Activated T-helper 2 cell treated with anti-CD3 and anti-CD28 coated beads, Interferon-gamma antibody, Interleukin-2, Interleukin-4, amounts not matched to agents 10 μg/mL and 5 μg/mL and 100 μg/mL, durations not matched to agents 14 hours and 24 hours and 36 hours (primary cell): ENCODE measurements at places on chromosomes 3 and 15. TPM values are rescaled to one million over a fixed set of nuclear protein-coding genes. Genes with fewer than 3 reads are reported as not detected.

- no peaks in the 10 kb centered on the region for H3K27me3 ChIP-seq
- H3K27ac ChIP-seq: peak overlapping the region; percentile 3
- DNase-seq: no peak
- peaks cover 65% of the 10 kb centered on the region for H3K36me3 ChIP-seq
- H3K4me1 ChIP-seq: peaks cover 30% of the 10 kb centered on the region
Measured at GRCh38 chr3:47035645-47036044, 56.2 kb downstream of the NBEAL2 start.

The CCDC54 gene
- total RNA-seq: not detected in 2 replicates

- peaks cover 8% of the 10 kb centered on the region for H3K27me3 ChIP-seq
- no peaks in the 10 kb centered on the region for H3K36me3 ChIP-seq
- H3K27ac ChIP-seq: no peak overlapping the region
- H3K4me3 ChIP-seq: no peak overlapping the region
Measured at GRCh38 chr15:39889601-39890000, 30.5 kb downstream of the GPR176 start.

DNA sequence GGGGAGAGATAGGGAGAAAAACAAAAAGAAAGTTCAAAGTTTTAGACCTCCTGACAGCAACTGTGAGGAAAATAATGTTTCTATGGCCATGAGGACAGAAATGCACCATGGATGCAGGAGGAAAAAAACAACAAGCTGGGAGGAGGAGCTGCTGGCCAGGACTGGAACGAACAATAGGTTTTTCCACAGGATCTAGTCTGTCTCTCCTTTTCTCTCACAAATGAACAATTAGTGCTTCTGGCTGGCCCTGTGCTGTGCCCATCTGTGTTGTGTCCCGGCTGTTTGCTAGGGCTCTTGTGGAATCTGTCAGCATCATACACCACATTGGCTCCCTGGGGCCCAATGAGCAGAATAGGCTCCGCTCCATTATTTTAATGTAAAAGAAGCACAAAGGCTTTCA, 15.2 kb downstream of the GK5 start:
- no peak overlapping the region for H3K27ac ChIP-seq
- peaks cover 72% of the 10 kb centered on the region for H3K36me3 ChIP-seq
- DNase-seq: no peak
- no peak overlapping the region for H3K4me3 ChIP-seq

The CAMKV gene
- 0.39 and 0.46 TPM in 2 replicates for total RNA-seq

- H3K27ac ChIP-seq: no peak overlapping the region
- DNase-seq: no peak
- H3K4me1 ChIP-seq: peaks cover 35% of the 10 kb centered on the region
- no peaks in the 10 kb centered on the region for H3K27me3 ChIP-seq
Measured at GRCh38 chr3:186959029-186959624, 28.8 kb downstream of the ST6GAL1 start.

DNA sequence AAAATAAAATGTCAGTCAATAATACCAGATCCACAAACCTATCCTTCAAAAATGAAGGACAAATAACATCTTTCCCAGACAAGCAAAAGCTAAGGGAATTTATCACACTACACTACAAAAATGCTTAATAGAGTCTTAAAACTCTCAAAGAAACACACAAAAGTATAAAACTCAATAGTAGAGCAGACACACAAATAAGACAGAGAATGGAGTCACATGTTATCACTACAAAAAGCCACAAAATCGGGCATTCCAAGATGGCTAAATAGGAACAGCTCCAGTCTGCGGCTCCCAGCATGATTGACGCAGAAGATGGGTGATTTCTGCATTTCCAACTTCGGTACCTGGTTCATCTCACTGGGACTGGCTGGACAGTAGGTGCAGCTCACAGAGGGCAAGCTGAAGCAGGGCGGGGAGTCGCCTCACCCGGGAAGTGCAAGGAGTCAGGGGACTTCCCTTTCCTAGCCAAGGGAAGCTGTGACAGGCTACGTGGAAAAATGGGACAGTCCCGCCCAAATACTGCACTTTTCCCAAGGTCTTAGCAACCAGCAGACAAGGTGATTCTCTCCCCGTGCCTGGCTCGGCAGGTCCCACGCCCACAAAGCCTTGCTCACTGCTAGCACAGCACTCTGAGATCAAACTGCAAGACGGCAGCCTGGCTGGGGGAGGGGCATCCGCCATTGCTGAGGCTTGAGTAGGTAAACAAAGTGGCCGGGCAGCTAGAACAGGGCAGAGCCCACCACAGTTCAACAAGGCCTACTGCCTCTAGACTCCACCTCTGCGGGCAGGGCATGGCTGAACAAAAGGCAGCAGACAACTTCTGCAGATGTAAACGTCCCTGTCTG, 46.3 kb downstream of the SENP7 start:
- no peaks in the 10 kb centered on the region for H3K27me3 ChIP-seq
- H3K27ac ChIP-seq: peak overlapping the region; percentile 47
- DNase-seq: peak; percentile 15
- H3K4me3 ChIP-seq: no peak overlapping the region

- no peak overlapping the region for H3K4me3 ChIP-seq
- no peaks in the 10 kb centered on the region for H3K36me3 ChIP-seq
- no peak for DNase-seq
- H3K27ac ChIP-seq: no peak overlapping the region
- H3K27me3 ChIP-seq: no peaks in the 10 kb centered on the region
- H3K4me1 ChIP-seq: no peaks in the 10 kb centered on the region
Measured at GRCh38 chr3:147654827-147655226, 245.7 kb downstream of the ZIC1 start.

The GOLGA6L7 gene
- not detected in 2 replicates for total RNA-seq

The ANKUB1 gene
- not detected in 2 replicates for total RNA-seq

- peaks cover 14% of the 10 kb centered on the region for H3K27me3 ChIP-seq
- no peaks in the 10 kb centered on the region for H3K4me1 ChIP-seq
- H3K27ac ChIP-seq: no peak overlapping the region
- H3K4me3 ChIP-seq: no peak overlapping the region
Measured at GRCh38 chr15:70792171-70792573, 28.8 kb upstream of the UACA start.

GRCh38 chr15:75348034-75348561, 1.3 kb downstream of the NEIL1 start:
- peaks cover 14% of the 10 kb centered on the region for H3K27me3 ChIP-seq
- H3K4me3 ChIP-seq: no peak overlapping the region
- peaks cover 19% of the 10 kb centered on the region for H3K4me1 ChIP-seq
- no peak for DNase-seq

The TMF1 gene
- 35.7 and 38.9 TPM in 2 replicates for total RNA-seq

- H3K27ac ChIP-seq: peak overlapping the region; percentile 28
- no peak overlapping the region for H3K4me3 ChIP-seq
- H3K27me3 ChIP-seq: no peaks in the 10 kb centered on the region
- peaks cover 15% of the 10 kb centered on the region for H3K4me1 ChIP-seq
Measured at GRCh38 chr3:48708481-48708889, 8.5 kb downstream of the IP6K2 start.

The MTHFS gene
- total RNA-seq: 33.3 and 34.6 TPM in 2 replicates

GRCh38 chr15:70309716-70310115, 212.0 kb upstream of the TLE3 start:
- H3K36me3 ChIP-seq: no peaks in the 10 kb centered on the region
- DNase-seq: no peak
- H3K27ac ChIP-seq: no peak overlapping the region
- peaks cover 9% of the 10 kb centered on the region for H3K4me1 ChIP-seq
- peaks cover 30% of the 10 kb centered on the region for H3K27me3 ChIP-seq
- no peak overlapping the region for H3K4me3 ChIP-seq

The CHRM5 gene
- not detected in 2 replicates for total RNA-seq

The TGM5 gene
- total RNA-seq: 0.09 and 0.21 TPM in 2 replicates

DNA sequence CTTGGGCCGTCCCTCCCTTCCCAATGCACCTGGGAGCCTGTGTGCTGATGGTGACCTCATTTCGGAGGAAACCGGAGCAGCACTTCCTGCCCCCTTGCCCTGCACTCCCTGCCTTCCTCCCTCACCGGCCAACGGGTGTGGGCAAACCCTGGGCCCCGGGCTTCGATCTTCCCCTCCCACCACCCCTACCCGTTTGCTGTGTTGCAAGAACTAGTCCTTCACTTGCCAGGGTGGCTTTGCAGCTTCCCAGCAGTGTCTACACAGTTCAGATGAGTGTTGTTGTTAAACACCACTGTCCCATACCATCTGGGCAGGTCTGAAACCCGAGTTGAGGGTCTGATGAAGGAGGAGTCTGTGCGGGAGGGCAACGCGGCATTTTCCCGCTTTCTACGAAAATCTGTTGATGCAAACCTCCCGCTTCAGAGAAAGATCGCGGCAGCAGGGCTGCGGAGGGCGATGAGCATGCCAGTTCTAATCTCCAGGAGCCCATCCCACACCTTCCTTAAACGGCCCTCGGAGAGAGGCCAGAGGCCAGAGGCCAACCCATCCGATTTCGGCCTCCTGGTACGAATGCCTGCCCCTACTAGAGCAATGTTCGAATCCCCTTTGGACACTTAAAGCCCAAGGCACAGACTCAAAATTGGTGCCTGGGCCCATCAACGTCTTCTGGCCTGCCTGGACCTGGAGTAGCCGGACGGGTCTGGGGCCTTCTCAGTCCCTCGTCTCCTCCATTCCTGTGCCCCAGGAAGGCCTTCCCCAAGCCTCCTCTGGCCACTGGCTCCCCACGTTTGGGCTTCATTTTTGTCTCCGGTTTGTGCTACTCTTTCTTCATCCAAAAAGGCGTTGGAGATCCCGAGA, 35.7 kb upstream of the POLG start:
- peaks cover 82% of the 10 kb centered on the region for H3K27me3 ChIP-seq
- H3K27ac ChIP-seq: no peak overlapping the region
- peaks cover 3% of the 10 kb centered on the region for H3K4me1 ChIP-seq
- H3K36me3 ChIP-seq: no peaks in the 10 kb centered on the region
- H3K4me3 ChIP-seq: no peak overlapping the region
- no peak for DNase-seq

The NUP210 gene
- total RNA-seq: 143 and 148 TPM in 2 replicates

DNA sequence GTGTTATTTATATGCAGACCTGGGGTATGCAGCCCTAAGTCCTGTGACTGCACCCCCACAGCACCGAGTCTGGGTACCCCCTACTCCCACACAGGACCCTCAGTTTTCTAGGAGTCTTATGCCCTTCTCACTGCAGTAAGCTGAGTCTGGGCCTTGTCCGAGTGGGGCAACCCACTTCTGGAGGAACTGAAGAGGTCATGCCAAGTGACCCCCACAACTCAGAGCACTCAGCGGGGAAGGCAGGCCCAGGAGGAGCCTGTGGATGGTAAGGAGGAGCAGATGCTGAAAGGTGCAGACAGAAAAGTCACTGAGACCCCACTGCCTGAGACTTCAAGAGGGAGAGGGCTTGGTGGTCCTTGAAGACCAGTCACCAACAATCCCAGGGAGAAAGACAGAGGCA, 56.1 kb upstream of the FGD5 start:
- DNase-seq: no peak
- no peak overlapping the region for H3K4me3 ChIP-seq
- H3K27me3 ChIP-seq: no peaks in the 10 kb centered on the region

GRCh38 chr3:49158103-49158709, 7.9 kb downstream of the CCDC71 start:
- peak; percentile 49 for DNase-seq
- H3K4me1 ChIP-seq: peaks cover 2% of the 10 kb centered on the region
- peaks cover 11% of the 10 kb centered on the region for H3K36me3 ChIP-seq
- H3K27me3 ChIP-seq: no peaks in the 10 kb centered on the region
- H3K27ac ChIP-seq: no peak overlapping the region

- no peak overlapping the region for H3K27ac ChIP-seq
- H3K4me3 ChIP-seq: no peak overlapping the region
- H3K4me1 ChIP-seq: no peaks in the 10 kb centered on the region
Measured at GRCh38 chr15:69897061-69897460, 200.7 kb downstream of the TLE3 start.

DNA sequence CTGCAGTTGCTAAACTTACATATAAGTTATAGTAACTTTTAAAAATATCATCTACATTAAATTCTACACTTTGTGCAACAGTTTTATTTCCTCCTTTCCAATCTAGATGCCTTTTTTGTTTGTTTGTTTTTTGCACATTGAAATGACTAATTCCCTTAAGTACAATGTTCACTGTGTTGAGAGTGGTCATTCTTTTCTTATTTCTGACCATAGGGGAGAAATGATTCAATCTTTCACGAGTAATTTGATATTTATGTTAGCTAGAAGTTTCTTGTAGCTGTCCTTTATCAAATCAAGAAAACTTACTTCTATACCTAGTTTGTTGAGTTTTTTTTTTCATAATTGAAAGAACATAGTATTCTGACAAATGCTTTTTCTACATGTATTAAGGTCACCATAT, 85.0 kb upstream of the CBLB start:
- no peaks in the 10 kb centered on the region for H3K36me3 ChIP-seq
- DNase-seq: no peak
- no peaks in the 10 kb centered on the region for H3K4me1 ChIP-seq
- H3K27ac ChIP-seq: no peak overlapping the region

DNA sequence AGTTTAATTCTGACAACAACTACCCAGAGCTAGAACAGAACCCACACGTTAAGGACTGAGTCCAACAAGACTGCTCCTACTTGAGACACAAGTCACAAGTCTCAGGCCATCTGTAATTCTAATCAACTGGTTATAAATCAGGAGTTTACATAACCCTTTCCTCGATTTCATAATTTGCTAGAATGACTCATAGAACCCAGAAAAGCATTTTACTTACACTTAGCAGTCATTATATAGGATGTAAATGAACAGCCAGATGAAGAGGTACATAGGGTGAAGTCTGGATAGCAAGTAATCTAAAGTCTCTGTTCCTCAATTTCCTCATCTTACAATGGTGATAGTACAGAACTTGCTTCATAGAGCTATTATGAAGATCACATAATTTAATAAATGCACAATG, 1018.2 kb downstream of the DIPK2A start:
- H3K4me1 ChIP-seq: no peaks in the 10 kb centered on the region
- no peaks in the 10 kb centered on the region for H3K27me3 ChIP-seq
- no peaks in the 10 kb centered on the region for H3K36me3 ChIP-seq
- H3K27ac ChIP-seq: no peak overlapping the region
- no peak overlapping the region for H3K4me3 ChIP-seq

DNA sequence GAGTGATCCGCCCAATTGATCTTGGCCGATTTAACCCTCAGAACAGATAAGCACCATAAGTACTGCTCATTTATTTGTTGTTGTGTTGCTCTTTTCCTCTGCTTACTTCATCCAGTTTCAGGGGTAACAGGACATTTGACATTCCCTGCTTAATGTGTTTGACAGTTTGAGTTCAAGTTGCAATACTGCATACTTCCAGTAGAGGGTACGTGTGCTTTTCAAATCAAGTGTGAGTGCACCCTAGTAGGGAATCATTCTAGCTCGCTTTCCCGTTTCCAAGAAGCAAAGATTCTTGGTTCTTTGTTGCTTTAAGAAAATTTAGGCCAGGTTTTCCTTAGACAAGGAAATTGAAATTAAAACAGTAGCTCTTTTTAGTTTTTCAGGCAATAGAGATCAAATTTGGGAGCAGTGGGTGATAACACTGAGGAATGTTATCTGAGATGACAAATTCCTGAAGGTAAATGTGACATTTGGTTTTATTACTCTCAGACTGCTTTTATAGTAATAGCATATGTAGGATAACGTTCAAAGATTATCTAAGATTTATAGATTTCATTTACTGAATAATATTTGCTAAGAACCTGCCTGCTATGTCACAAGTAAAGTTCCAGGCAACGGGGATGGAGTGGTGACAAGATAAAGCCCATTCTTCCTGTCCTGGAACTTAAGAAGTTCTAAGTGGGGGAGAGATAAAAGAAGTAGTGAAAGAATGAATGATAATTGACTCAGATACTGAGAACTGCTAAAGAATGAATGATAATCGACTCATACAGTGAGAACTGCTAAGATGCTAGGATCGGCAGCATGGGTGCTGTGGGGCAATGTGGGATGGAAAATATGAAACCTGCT, 73.3 kb downstream of the SYNPR start:
- no peak overlapping the region for H3K27ac ChIP-seq
- H3K4me1 ChIP-seq: no peaks in the 10 kb centered on the region
- H3K4me3 ChIP-seq: no peak overlapping the region
- no peak for DNase-seq
- peaks cover 11% of the 10 kb centered on the region for H3K27me3 ChIP-seq
- H3K36me3 ChIP-seq: no peaks in the 10 kb centered on the region

The DISP2 gene
- total RNA-seq: 0.05 and 0.39 TPM in 2 replicates
